ENCODE measurements at places on chromosomes 2 and 18.

DNA sequence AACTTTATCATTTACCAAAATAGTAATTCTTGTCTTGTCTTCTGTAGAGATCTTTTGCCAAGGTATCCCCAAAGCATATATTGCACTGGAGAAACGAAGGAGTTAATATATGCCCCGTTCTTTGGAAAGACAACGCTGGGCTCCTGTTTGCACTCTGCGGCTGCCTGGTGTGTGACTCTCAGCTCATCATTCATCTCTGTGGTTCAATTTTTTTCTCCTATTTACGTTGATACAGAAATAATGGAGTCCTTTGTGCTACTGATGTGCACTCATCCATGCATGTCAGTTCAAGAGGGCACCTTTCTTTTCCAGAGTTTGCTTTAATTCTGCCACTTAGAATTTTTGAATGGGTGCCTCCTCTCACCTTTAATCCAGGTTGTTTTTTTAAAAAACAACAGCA, 655.5 kb downstream of the DCDC2C start:
- no peak for DNase-seq
- peaks cover 15% of the 10 kb centered on the region for H3K4me1 ChIP-seq
- H3K36me3 ChIP-seq: no peaks in the 10 kb centered on the region
- no peaks in the 10 kb centered on the region for H3K27me3 ChIP-seq
- no peak overlapping the region for H3K4me3 ChIP-seq

- peaks cover 72% of the 10 kb centered on the region for H3K27me3 ChIP-seq
- no peak overlapping the region for H3K27ac ChIP-seq
- no peaks in the 10 kb centered on the region for H3K4me1 ChIP-seq
- DNase-seq: no peak
- H3K4me3 ChIP-seq: no peak overlapping the region
These were observed 9.5 kb downstream of the APOB start for GRCh38 chr2:21034156-21034971.

- H3K4me1 ChIP-seq: peaks cover 10% of the 10 kb centered on the region
- H3K4me3 ChIP-seq: no peak overlapping the region
- H3K36me3 ChIP-seq: peaks cover 7% of the 10 kb centered on the region
- no peak overlapping the region for H3K27ac ChIP-seq
These were observed 3.6 kb upstream of the D2HGDH start for GRCh38 chr2:241730671-241731293.

DNA sequence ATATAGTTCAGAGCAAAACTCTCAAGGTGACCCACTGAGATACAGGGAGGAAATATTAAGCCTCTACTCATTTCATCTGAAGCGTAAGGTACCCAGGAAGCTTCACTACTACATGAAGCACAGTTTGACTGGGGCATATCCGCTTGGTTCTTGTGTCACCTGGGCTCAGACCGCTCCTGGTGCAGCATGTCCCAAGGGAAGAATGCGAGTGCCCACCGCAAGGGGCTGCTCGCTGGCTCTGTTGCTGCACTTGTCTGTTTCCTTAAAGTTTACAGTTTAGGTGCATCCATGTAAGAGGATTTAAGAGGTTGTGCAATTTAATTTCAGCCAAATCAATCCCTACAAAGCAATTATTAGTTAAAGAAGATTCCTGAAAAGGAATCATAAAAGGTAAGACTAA, 507.8 kb downstream of the FBXO15 start:
- no peak overlapping the region for H3K27ac ChIP-seq
- H3K36me3 ChIP-seq: no peaks in the 10 kb centered on the region
- no peak for DNase-seq
- no peak overlapping the region for H3K4me3 ChIP-seq

- H3K4me3 ChIP-seq: no peak overlapping the region
- peaks cover 40% of the 10 kb centered on the region for H3K27me3 ChIP-seq
- H3K4me1 ChIP-seq: peaks cover 16% of the 10 kb centered on the region
- H3K36me3 ChIP-seq: peaks cover 8% of the 10 kb centered on the region
These were observed 6.5 kb downstream of the SPR start for GRCh38 chr2:72893594-72894319.

DNA sequence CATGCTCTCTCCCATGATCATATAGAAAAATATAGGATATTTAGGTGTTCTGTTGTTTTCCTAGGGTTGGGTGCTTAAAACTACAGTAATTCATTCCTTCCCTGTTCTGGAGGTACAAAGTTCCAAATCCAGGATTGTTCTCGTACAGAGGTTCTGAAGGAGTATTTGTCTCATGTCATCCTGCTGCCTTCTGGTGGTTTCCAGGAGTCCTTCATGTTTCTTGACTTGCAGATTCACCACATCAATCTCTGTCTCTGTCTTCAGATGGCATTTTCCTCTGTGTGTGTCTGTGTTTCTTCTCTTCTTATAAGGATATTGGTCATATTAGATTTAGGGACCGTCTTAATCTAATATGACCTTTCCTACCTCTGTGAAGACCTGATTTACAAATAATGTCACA, 397.9 kb downstream of the NYAP2 start:
- H3K4me1 ChIP-seq: no peaks in the 10 kb centered on the region
- H3K36me3 ChIP-seq: no peaks in the 10 kb centered on the region
- H3K27me3 ChIP-seq: no peaks in the 10 kb centered on the region
- no peak overlapping the region for H3K27ac ChIP-seq

DNA sequence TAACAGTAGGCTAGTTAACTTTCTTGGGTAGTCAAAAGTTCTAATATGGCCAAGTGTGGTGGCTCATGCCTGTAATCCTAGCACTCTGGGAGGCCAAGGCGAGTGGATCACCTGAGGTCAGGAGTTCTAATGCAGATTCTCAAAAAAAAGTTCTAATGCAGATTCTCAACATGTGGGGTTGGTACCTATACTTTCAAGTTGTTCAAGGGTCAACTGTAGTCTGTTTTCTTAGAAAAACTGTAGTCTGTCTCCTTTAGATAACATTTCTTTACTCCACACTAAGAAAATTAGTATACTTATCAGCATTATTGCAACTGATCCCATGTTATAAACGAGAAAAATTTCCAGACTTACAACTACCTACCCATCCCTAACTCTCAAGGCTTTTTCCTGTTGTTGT, 16.6 kb downstream of the INO80D start:
- H3K27me3 ChIP-seq: no peaks in the 10 kb centered on the region
- DNase-seq: no peak
- H3K4me3 ChIP-seq: no peak overlapping the region
- H3K4me1 ChIP-seq: no peaks in the 10 kb centered on the region

- H3K27me3 ChIP-seq: peaks cover 20% of the 10 kb centered on the region
- H3K27ac ChIP-seq: no peak overlapping the region
- H3K4me3 ChIP-seq: no peak overlapping the region
These were observed 113.3 kb downstream of the DNAH6 start for GRCh38 chr2:84629550-84629949.

- H3K36me3 ChIP-seq: no peaks in the 10 kb centered on the region
- no peaks in the 10 kb centered on the region for H3K27me3 ChIP-seq
- no peak overlapping the region for H3K27ac ChIP-seq
- no peak overlapping the region for H3K4me3 ChIP-seq
- no peak for DNase-seq
- H3K4me1 ChIP-seq: no peaks in the 10 kb centered on the region
These were observed 391.0 kb upstream of the LINC00305 start for GRCh38 chr18:64539847-64540246.

GRCh38 chr2:191018643-191019119, 4.7 kb upstream of the STAT1 start:
- H3K27me3 ChIP-seq: peaks cover 9% of the 10 kb centered on the region
- H3K36me3 ChIP-seq: no peaks in the 10 kb centered on the region
- peaks cover 2% of the 10 kb centered on the region for H3K4me1 ChIP-seq
- H3K27ac ChIP-seq: no peak overlapping the region
- no peak overlapping the region for H3K4me3 ChIP-seq

DNA sequence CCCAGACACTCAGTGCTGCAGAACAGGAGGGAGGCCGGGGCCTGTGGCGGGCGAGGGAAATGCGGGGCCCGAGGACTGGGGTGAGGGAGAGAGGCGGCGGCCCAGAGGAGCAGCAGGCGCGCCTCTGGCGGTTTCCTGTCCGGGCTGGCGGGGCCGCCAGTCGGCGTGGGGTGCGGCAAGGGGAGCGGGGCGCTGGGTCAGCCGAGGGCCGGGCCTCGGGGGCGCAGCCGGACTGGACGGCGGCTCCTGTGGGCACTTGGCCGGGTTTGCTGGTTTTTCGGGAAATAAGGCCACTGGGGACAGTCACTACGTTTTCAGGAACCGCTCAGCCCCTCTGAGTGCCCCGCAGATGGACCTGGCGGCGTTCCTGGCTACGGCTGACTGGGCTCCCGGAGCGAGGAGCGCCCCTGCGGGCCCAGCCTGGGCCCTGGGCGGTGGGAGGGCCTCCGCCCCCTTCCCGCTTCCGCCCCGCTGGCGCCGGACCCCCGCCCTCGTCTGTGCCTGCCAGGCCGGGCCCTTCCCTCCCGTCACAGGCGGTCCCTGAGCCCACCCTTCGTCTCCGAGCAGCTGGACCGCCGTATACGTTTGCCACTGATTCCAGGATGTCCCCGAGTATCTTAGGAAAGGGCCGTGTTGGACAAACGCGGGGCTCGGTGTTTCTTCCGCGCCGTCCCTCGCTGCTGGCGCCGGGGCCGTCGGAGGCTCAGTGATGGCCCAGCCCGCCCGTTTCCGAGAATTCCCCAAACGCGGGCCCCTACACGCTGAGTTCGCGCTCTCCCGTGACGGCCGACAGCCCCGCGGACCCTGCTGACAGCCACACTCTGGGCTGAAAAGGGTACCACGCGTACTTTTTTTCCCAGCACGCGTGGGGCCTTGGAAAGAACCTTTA, 84.6 kb downstream of the FAM210A start:
- H3K27me3 ChIP-seq: no peaks in the 10 kb centered on the region
- peaks cover 4% of the 10 kb centered on the region for H3K36me3 ChIP-seq
- H3K4me1 ChIP-seq: no peaks in the 10 kb centered on the region
- no peak overlapping the region for H3K27ac ChIP-seq

GRCh38 chr2:85769236-85769982, 15.6 kb downstream of the ATOH8 start:
- no peak overlapping the region for H3K4me3 ChIP-seq
- no peak for DNase-seq
- H3K36me3 ChIP-seq: no peaks in the 10 kb centered on the region

DNA sequence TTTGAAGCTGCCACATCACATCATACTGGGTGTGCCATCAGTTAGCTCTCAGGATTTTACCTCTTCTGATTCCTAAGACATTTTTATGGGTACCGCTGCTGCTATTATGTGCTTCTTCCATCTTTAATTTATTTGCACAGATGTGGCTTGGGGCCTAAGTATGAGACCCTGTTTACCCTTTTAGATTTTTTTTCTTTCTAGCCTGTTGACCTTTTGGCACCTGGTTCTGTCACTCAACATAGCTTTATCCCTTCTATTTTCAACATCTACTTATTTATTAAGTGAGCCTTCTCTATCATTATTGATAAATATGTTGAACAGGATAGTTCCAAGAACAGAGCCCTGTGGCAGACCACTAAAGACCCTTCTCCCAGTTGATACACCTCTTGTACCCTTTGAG, 57.0 kb downstream of the TET3 start:
- H3K27me3 ChIP-seq: no peaks in the 10 kb centered on the region
- no peak overlapping the region for H3K27ac ChIP-seq
- H3K4me3 ChIP-seq: no peak overlapping the region
- no peak for DNase-seq
- H3K4me1 ChIP-seq: peaks cover 8% of the 10 kb centered on the region

DNA sequence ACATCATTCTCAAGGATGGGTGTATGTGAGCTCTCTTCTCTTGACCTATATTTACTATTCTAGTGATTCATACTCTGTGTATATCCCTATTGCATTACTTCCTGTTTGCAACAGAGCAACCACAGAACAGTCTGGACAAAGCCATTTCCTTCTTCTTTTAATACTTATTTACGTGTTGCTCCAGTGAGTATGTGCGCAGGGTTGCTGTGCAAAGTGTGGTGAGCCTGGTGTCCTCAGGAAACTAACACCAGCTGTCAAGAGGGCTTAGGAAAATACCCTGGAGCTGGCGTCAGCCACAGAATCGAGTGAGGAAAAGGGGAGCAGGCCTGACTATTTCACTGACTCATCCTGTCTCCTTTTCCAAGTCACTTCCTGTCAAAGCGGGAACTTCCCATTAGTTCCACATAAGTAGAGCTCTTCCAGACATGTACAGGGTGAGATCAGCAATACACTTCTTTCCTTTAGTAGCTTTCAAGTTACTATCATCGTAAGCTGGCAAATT, 214.1 kb upstream of the COPS8 start:
- H3K4me3 ChIP-seq: no peak overlapping the region
- peak overlapping the region; percentile 85 for H3K27ac ChIP-seq
- peaks cover 1% of the 10 kb centered on the region for H3K36me3 ChIP-seq
- peaks cover 70% of the 10 kb centered on the region for H3K4me1 ChIP-seq

- no peak for DNase-seq
- no peak overlapping the region for H3K4me3 ChIP-seq
- H3K27ac ChIP-seq: no peak overlapping the region
- peaks cover 7% of the 10 kb centered on the region for H3K36me3 ChIP-seq
- H3K27me3 ChIP-seq: no peaks in the 10 kb centered on the region
These were observed 12.5 kb upstream of the COLEC12 start for GRCh38 chr18:512957-513356.

GRCh38 chr2:150062416-150062815, 425.1 kb downstream of the RND3 start:
- DNase-seq: no peak
- no peaks in the 10 kb centered on the region for H3K36me3 ChIP-seq
- no peaks in the 10 kb centered on the region for H3K27me3 ChIP-seq
- no peak overlapping the region for H3K27ac ChIP-seq
- peaks cover 6% of the 10 kb centered on the region for H3K4me1 ChIP-seq

GRCh38 chr2:45439788-45440773, 171.0 kb downstream of the SRBD1 start:
- DNase-seq: no peak
- no peak overlapping the region for H3K4me3 ChIP-seq
- H3K27me3 ChIP-seq: no peaks in the 10 kb centered on the region
- no peak overlapping the region for H3K27ac ChIP-seq

GRCh38 chr2:168528469-168528868, 72.4 kb downstream of the CERS6 start:
- H3K4me1 ChIP-seq: peaks cover 67% of the 10 kb centered on the region
- DNase-seq: no peak
- peak overlapping the region; percentile 20 for H3K27ac ChIP-seq
- H3K4me3 ChIP-seq: no peak overlapping the region
- no peaks in the 10 kb centered on the region for H3K27me3 ChIP-seq

DNA sequence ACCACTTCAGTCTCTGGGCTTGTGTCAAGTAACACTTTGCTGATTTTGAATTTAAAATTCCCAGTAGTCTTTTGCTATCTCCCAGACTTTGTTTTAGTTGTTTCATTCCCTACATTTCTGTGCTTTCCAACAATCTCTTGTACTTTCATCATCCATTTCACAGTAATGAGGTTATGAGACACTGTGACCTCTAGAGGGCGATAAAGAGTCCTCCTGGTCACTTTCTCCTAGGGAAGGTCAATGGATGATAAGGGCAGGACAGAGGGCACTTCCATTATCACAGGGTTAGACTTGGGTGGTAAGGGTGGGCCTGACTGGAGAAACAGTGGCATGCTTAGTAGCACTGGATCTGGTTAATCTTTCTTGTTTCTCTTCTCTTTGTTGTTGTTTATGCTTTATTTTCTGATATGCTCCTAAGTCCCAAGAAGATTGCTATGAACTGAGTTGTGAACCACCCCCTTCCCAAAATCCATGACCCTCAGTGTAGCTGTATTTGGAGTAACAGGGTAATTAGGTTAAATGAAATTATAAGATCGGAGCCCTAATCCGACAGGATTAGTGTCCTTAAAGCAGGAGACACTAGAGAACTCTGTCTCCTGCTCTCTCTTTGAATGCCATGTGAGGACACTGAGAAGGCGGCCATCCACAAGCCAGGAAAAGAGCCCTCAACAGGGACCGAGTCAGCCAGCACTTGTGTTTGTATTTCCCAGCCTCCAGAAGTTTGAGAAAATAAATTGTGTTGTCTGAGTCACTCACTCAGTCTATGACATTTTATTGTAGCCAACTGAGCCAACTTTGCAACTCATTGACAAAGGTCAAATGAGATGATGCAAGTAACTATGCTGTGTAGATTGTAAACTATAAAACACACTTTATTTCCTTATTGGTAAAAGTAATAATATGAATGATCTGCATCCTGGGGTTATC, 779.2 kb downstream of the CNTNAP5 start:
- H3K27me3 ChIP-seq: no peaks in the 10 kb centered on the region
- DNase-seq: no peak
- no peak overlapping the region for H3K4me3 ChIP-seq
- no peaks in the 10 kb centered on the region for H3K36me3 ChIP-seq
- no peak overlapping the region for H3K27ac ChIP-seq
